CD4-positive, alpha-beta T cell treated with Interleukin-10 for 1 hour (primary cell): ENCODE measurements at places on chromosomes 7 and 10.
A peak's percentile ranks its signal among the peaks of the same experiment; 100 is the strongest.

DNA sequence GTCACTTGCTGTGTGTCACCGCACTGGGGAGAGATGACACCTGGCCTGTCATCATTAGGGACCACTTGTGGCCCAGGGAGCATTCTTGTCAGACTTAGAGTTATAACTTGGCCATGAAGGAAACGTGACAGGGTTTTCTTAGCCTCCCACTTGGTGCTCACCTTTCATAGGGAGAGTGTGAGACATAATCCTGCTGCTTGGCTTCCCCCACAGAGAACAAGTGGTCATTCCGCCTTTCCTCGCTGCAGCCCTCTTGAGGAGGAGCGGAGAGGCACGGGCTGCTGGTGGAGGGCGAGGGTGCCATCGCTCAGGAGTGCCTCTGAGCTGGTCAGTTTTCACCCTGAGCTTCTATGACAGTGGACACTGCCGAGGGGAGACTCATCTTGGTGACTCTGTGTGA is 125.0 kb upstream of the GJD4 start:
- no peak for DNase-seq

DNA sequence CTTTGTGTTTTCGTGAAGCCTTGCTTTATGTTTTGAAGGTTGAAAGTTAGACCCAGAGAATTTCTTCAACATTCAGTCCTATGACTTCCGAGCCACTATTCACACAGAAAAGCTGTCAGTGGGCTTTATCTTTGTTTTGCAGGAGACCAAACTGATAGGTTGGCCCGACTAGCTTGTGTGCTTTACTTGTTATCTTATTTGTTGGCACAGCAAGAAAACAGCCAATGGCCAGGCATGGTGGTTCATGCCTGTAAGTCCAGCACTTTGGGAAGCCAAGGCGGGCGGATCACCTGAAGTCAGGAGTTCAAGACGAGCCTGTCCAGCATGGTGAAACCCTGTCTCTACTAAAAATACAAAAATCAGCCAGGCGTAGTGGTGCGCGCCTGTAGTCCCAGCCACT is 16.0 kb upstream of the GDI2 start:
- no peak for DNase-seq

DNA sequence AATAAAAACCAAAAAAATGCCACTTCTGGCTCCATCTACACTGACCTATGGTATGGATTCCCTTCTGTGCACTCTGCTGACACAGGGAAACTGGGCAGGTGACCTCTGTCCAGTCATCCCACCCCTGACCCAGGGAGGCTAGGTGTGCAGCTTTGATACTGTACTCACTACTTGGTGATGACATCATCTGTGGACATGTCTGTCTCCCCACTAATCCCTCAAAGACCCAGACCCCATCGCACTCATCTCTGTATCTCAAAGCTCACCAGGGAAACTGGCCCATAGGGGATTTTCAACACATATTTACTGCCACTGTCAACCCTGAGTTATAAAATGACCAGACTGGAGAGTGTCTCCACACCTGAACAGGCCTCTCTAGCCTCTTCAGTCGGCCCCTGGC is 10.6 kb downstream of the SGMS1 start:
- no peak for DNase-seq

GRCh38 chr10:91012502-91012901 is 91.6 kb upstream of the ANKRD1 start:
- DNase-seq = no peak

DNA sequence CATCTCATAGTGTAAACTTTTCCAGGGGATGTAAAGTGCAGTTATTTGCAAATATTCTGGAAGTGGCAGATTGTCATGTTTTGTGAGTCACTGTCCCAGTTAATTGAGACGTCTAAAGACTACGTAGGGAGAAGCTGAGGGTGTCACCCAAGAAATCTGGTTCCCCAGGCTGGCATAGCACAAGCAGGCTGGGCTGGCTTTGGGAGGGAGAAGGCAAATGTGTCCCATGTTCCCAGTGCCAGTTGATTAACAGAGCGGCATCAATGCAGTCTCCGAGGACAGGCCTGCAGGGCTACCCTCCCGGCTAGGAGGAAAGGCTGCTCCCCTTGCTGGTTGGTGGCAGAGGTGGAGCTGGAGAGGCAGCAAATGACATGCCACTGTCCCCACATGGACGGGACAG is 388.3 kb upstream of the MKI67 start:
- no peak for DNase-seq

- DNase-seq = no peak
Observed at GRCh38 chr7:111112439-111112838, 21.5 kb downstream of the LRRN3 start.

- no peak for DNase-seq
Observed at GRCh38 chr10:74289951-74290350, 138.9 kb downstream of the ADK start.

GRCh38 chr10:103232131-103232673 is 13.5 kb upstream of the RPEL1 start:
- no peak for DNase-seq

- DNase-seq = no peak
Observed at GRCh38 chr7:40674316-40674715, 539.5 kb downstream of the SUGCT start.

- DNase-seq = peak; percentile 66
Observed at GRCh38 chr7:106717955-106718871, 57.3 kb upstream of the CCDC71L start.

GRCh38 chr10:6337382-6337781 is 134.7 kb downstream of the PFKFB3 start:
- DNase-seq = no peak

- peak; percentile 10 for DNase-seq
Observed at GRCh38 chr7:31811650-31812461, 124.8 kb downstream of the PPP1R17 start.

DNA sequence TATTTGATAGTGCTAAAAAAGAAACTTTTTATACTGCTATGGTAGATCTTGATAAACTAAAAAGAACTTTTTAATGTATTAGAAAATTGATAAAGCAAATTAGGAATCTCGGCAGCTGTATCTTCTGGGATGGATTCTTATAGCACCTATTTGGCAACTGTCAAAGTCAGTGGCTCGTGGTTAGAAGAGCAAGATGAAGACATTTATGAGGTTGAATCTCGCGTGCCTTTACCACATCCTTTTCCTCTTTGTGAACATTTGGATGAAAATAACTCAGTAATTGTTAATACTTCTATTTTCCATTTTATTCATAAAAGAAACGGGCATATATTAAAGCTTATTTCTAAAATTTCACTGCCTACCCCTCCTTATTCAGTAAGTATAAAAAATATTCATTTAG is 76.2 kb downstream of the CYP51A1 start:
- peak; percentile 26 for DNase-seq

- DNase-seq = no peak
Observed at GRCh38 chr7:143882020-143882603, 19.9 kb downstream of the TCAF1 start.

DNA sequence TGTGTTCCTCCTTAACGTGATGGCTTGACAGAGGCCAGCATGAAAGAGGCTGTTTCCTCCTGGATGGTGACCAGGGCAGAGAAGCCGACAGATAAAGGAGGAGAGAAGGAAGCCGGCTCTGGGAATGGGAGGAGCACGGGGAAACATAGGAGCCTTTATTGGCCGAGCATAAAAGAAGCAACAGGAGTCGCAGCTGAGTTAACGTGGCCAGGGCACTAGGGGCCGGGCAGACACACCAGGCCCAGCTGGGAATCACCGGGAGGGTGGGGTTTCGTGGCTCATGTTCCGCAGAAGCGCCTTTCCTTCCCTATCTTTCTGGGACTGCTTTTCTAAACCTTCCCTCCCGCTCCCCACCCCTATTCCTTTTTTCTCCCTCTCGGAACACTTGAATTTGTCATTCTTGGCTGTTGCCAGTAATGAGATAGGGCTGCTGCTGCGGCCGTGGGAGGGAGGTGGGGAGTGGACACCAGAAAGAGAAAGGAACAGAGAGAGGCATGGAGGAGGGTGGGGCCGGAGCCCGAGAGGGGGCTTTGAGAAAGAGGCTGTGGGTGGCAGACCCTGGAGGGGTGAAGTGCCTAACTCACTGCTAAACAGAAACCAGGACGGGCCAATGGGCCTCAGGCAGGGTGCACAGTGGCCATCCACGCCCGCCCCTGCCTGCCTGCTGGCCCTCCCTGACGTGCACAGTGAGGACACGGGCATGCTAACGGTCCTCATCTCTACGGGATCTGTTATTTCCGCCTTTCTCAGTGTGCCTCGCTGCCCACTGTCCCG is 65.2 kb downstream of the COL13A1 start:
- DNase-seq = no peak

GRCh38 chr10:77297393-77297739 is 340.2 kb downstream of the KCNMA1 start:
- no peak for DNase-seq

DNA sequence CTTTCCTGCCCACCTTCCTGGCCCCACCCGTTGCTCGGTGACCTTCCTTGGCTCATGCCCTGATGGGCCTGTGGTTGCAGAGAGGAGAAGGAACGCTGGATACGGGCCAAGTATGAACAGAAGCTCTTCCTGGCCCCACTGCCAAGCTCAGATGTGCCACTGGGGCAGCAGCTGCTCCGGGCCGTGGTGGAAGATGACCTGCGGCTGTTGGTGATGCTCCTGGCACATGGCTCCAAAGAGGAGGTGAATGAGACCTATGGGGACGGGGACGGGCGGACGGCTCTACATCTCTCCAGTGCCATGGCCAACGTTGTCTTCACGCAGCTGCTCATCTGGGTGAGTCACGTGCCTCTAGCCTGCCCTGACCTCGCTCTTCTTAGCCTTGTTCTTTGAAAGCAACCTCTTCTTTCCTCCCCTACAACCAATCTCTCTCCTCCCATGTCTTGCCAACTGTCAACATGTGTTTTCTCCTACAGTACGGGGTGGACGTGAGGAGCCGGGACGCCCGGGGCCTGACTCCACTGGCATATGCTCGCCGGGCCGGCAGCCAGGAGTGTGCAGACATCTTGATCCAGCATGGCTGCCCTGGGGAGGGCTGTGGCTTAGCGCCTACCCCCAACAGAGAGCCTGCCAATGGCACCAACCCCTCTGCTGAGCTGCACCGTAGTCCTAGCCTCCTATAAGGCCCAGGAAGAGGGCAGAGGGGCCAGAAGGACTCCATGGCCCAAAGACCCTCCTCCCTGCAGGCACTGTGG is 24.1 kb downstream of the GBX1 start:
- DNase-seq = no peak

GRCh38 chr10:101749047-101750016 is 26.6 kb downstream of the FGF8 start:
- DNase-seq = no peak
